MCF 10A (cell line): ENCODE measurements at places on chromosomes 2 and 18. TPM values are rescaled to one million over a fixed set of nuclear protein-coding genes. Genes with fewer than 3 reads are reported as not detected.

DNA sequence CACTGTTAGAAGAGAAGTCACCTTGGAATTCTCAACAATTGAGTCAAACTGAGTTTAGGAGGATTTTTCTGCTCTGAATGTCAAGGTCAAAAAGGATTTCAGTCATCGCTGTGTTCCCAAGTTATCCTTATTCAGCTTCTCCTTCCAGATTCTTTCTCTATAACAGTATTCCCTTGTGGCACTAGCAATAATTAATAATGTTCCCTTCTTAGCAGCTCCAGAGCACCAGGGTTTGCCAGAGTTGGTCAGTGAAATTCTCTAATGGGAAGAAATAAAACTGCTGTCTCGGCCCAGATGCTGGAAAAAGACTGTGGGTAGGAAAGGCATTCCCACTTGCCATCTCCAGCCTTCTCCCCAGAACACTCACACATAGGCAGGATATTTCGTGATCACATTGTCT is 836.0 kb upstream of the PIK3C3 start:
- H3K4me1 ChIP-seq: peaks cover 6% of the 10 kb centered on the region
- no peak overlapping the region for H3K4me3 ChIP-seq
- no peak for DNase-seq

GRCh38 chr2:102391565-102391964 is 31.4 kb upstream of the IL18RAP start:
- H3K4me3 ChIP-seq: no peak overlapping the region
- no peak for DNase-seq
- H3K27ac ChIP-seq: no peak overlapping the region
- H3K36me3 ChIP-seq: peaks cover 4% of the 10 kb centered on the region

GRCh38 chr2:167240671-167241070 is 352.4 kb downstream of the XIRP2 start:
- H3K27ac ChIP-seq: no peak overlapping the region
- no peaks in the 10 kb centered on the region for H3K27me3 ChIP-seq

The TRMT61B gene
- 10.4 and 13.4 TPM in 2 replicates for total RNA-seq
